NAMALWA (cell line): ENCODE measurements at places on chromosomes 13 and 19.
A peak's percentile ranks its signal among the peaks of the same experiment; 100 is the strongest.

- no peak for DNase-seq
Measured at GRCh38 chr13:35514801-35515502, 38.5 kb upstream of the MAB21L1 start.

- no peak for DNase-seq
Measured at GRCh38 chr19:48239582-48240141, 16.1 kb downstream of the CARD8 start.

- no peak for DNase-seq
Measured at GRCh38 chr19:7783991-7784423, 21.0 kb downstream of the CLEC4M start.

DNA sequence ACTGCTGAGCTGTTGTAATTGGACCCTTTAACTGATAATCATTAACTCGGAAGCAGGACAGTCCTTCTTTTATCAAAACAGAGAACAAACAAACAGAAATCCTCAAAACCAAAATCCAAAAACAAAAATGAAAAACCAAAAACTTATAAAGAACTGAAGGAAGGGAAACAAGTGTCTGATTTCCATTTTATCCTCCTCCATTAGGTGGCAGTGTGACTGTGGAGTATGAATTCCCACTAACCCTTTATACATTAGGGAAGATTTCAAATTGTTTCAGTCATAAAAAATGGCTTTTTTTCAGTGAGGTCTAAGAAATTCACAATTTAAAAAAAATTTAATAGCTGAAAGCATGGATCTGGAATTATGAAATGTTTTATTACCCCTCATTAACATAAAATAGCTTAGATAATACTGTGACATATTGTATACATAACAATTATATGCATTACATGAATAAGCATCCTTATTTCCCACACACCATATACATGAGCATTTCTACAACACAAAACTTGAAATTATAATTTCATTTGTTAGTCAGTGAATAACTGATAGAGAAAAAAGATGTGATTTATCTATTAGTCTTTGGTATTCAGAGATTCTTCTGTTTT, 1074.3 kb upstream of the PCDH9 start:
- peak; percentile 65 for DNase-seq

GRCh38 chr13:92459306-92459705, 767.3 kb upstream of the GPC6 start:
- no peak for DNase-seq

- peak; percentile 72 for DNase-seq
Measured at GRCh38 chr19:4474514-4475022, 2.5 kb downstream of the HDGFL2 start.

DNA sequence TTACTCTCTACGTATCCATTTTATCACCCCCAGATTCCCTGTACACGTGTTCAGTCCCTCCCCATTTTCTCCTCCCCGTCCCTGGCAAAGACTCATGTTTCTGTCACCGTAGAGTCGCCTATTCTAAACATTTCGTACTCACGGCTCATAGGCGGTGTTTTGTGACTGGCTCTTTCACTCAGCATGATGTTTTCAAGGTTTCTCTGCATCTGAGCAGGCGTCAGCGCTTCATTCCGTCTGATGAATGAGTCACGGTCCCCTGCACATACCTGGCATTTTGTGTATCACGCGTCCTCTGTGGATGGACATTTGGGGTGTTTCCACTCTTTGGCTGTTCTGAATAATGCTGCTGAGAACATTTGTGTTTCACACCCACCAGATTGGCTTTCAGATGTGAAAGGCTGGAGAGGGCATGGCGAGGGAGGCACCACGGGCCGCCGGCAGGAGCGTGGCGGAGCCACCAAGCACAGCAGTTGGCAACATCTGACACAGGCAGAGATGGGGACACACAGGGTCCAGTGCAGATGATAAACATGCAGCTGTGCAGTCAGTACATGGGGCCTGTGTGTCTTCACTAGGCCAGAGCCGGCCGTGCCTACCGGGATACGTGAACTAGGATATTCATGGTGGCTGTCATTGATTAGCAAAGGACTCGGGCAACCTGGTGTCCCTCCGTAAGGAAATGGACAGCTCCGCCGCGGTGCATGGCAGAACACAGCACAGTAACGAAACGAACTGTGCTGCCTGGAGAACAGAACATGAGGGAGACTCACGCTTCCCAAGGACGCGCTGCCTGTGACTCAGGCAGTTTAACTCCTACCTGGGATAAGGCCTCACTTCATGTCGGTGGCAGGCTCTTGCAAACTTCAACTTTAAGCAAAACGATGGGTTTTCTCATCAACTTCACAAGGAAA, 117.2 kb downstream of the ATP11A start:
- no peak for DNase-seq

DNA sequence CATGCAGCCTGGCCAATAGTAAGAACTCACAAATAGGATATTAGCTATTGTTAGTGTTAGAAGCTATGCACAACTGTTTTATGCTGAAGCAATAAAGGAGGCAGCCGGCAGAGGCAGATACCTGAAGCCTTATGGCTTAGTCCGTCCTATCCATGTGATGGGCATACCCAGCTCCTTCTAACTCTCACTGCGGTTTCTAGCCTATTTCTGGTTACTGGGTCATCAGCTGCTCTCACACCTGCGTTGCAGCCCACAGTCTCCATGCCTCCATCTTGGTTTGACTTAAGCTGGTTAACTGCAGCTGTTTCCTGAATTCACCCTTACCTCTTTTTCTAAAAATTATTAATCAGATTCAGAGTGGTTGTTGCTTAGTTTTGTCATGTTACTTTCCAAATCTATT, 40.5 kb upstream of the CNMD start:
- peak; percentile 5 for DNase-seq

- peak; percentile 91 for DNase-seq
Measured at GRCh38 chr13:27482983-27483382, 32.6 kb upstream of the MTIF3 start.
